ENCODE measurements at places on chromosomes 3 and 15. TPM values are rescaled to one million over a fixed set of nuclear protein-coding genes. Genes with fewer than 3 reads are reported as not detected.

Gene PPP1R14D
- total RNA-seq, result not detected

Gene SAXO2
- 2.6 TPM for total RNA-seq

DNA sequence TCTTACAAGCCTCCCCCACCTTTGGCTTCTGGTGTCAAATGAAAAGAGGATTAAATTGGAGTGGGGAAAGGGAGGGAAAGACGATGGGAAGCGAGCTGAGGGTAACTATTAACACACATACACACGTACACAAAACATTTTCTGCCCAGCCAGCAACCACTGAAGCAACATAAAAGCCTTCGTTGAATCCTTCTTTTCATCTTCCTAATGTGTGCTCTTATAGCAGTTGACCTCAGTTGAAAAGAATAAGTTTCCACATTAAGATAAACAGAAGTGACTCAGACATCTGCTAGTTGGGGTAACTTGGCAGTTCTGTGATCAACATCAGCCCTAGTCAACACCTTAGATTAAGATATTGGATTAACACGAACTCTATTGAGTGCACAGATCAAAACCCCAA lies 558.5 kb downstream of the MECOM start:
- no peak for DNase-seq

DNA sequence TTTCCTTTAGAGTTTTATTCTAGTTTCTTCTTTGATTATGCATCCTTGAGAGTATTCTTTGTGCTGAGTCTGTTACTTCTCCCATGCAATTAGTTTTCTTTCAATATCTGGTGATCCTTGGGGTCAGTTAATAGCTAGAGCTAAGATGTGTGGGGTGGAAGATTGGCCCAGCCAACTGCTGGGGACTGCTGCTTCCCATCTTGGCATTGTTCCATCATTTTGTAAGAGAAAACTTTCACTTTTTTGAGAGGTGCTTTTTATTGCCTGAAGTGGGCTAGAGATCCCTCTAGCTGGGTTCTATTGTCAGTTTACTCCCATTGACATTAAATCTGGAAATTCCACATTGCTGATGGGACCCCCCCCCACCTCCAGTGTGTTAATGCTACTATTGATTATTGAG lies 15.4 kb downstream of the BCL2L10 start:
- DNase-seq, result no peak

Gene VGLL3
- 19.7 TPM for total RNA-seq

GRCh38 chr3:187795207-187795960 lies 50.1 kb upstream of the BCL6 start:
- DNase-seq, result no peak

GRCh38 chr3:170614214-170614966 lies 28.5 kb upstream of the SLC7A14 start:
- no peak for DNase-seq

DNA sequence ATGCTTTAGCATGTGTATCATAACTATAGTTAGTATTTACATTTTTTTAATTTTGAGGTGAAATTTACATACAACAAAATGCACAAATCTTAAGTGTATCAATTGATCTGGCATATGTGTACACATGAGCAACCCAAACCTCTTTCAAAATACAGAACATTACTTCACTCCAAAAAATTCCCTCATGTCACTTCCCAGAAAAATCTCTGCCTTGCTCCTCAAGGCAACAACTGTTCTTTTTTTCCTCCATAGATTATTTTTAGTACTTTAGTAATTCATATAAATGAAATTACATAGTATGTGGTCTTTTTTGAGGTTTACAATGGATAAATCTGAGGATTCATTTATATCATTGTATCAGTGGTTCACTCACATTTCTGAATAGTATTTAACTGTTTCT lies 84.9 kb downstream of the TRIM42 start:
- no peak for DNase-seq

GRCh38 chr15:63040509-63040908 lies 2.0 kb upstream of the TPM1 start:
- DNase-seq, result no peak

DNA sequence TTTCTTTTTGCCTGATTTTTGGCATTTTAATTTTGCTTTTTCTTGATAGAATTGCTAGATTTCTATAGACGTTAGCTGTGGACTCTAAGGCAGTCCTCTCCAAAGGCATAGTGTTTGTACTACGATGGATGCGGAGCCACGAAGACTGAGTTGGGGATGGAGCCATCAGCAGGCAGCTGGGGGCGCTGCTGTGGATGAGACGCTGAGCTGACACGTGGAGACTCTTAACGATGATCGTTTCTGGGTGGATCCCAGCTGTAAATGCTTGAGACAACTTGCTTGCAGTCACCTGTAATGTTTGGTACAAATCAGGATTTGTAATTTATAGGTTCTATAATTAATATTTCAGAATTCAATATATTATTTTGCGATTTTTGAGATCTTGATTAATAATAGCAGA lies 13.3 kb upstream of the PPP1R2 start:
- DNase-seq, result peak; percentile 60

GRCh38 chr3:72101494-72101893 lies 316.5 kb upstream of the PROK2 start:
- DNase-seq, result no peak

Gene PARP15
- total RNA-seq, result 0.18 TPM

Gene CILP
- 0.04 TPM for total RNA-seq

DNA sequence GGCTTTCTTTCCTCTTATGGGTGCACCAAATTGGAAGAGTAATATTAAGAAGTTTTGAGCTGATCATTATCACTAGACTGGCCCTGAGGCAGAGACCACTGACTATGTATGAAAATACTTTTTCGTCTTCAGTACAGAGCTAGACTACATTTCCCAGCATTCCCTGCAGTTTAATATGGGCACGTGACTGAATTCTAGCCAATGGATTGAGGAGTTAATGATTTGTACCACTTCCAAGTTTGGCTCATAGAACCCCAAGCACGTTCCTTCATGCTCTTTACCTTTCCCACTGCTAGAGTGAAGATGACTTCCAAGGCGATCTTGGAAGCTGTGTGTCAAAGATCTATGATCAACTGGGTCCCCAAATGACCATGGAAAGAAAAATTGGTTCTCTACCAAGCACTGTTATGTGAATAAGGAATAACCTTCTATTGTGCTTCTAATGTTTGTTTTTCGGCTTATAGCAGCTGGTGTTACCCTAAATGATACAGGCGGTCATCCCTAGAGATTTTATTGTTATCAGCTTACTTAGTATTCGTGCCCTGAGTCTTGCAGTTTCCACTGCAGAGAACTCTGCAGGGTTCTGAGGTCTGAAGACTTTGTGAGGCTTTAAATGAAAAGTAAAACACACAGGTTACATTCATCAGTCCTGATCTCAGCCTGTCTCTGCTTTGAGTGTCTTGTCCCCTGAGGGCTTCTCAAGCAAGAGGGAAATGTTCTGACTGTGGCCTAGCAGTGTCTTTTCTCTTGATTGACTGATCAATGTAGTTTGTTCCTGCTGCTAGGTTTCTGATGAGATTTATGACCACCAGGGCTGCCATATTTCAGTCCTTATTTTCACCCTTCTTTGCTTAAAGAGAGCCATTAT lies 486.8 kb downstream of the PDCD6IP start:
- DNase-seq, result no peak

DNA sequence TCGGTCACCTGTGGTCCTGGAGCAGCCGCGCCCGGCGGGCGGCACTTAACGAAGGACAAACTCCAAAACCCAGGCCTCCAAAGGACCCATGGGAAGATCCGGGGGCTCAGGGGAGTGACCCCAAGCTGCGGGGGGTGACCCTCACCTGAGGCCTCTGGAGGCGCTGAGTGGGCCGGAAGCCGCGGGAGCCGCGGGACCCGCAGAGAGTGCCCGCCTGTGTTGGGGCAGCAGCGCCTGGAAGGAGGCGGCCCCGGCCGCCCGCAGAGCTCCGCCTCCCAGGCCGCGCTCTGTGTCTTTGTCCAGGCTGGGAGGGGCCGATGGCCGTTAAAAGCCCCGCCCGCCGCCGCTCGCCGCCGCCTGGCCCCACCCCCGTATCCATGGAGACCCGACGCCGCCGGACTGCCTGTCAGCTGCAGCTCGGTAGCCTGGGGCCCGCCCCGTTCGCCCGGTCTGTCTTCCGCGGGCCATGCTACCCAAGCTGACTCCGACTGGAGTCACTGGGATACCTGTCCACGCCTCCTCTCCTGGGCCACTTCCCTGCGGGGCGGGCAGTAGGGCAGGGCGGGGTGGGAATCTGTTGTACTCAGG lies 15.3 kb upstream of the FANCD2 start:
- peak; percentile 98 for DNase-seq

GRCh38 chr15:38539008-38539343 lies 25.6 kb downstream of the RASGRP1 start:
- no peak for DNase-seq

DNA sequence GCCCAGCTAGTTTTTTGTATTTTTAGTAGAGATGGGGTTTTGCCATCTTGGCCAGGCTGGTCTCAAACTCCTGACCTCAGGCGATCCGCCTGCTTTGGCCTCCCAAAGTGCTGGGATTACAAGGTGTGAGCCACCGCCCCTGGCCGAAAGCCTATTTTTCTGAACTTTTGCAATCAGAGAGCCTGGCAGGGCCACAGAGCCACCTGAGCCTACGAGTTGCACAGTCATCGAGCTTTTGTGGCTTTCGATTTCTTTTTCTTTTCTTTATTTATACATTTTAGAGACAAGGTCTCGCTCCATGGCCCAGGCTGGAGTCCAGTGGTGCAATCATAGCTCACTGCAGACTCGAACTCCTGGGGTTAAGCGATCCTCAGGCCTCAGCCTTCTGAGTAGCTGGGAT lies 140.4 kb downstream of the NSMCE3 start:
- DNase-seq, result no peak

DNA sequence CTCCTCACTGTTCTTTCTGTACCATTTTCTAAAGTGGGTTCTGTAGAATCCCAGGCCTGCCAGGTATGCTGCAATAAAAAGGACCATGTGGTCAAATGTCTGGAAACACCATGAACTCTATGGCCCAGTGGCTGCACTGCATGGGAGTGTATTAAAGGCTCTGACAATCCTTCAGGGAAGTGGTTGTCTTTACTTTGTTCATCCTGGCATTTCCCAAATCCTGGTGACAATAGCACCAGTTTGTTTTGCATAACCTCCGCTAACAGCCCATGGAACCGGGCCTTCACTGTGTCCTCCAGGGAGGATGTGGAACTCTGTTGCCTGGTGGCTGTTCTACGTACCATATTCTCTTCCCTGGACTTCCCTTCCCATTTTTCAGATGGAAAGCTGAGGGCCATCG lies 11.2 kb upstream of the DUSP7 start:
- DNase-seq, result no peak

Gene KNSTRN
- total RNA-seq, result 53.9 TPM

- DNase-seq, result no peak
These were observed 25.0 kb downstream of the MEX3B start for GRCh38 chr15:82020625-82021394.

Gene RAB6B
- 12.3 TPM for total RNA-seq

DNA sequence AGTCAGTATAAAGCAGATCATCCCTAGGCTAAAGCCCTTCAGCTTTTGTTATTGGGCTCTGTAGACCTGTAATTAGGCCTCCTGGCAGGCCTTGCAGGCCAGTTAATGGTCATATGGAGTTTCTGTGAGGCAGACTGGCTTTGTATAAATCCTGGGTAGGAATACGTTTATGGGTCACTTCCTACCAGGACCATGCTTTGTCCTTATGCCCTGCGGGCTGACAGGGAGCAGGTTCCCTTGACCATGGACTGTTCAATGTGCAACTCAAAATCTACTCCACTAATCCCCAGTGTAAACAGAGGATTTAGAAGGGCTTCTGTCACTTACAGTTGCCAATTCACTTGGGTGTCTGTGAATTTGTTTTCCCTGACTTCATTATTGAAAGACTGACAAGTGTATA lies 202.7 kb upstream of the MLF1 start:
- DNase-seq, result no peak

- no peak for DNase-seq
These were observed 24.1 kb downstream of the DUT start for GRCh38 chr15:48355377-48355776.

DNA sequence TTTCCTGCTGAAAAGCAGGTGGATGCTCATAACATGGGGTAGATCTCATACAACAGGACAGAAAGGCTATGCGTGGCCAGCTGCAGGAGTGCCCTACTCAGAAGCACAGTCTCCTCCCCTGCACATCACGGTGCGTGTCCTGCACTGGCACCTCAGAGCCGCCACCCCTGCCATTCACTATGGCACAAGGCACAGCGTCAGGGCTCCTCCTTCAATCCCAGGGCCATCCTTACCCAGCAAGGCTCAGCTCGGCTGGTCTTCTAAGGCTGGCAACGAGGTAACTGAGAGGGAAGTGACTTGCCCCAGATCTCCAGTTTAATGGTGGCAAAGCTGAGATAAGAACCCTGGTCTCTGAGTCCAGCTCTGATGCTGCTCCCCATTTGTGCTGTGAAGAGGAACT lies 97.1 kb downstream of the CPN2 start:
- DNase-seq, result no peak

Gene CHD2
- 63.3 TPM for total RNA-seq

DNA sequence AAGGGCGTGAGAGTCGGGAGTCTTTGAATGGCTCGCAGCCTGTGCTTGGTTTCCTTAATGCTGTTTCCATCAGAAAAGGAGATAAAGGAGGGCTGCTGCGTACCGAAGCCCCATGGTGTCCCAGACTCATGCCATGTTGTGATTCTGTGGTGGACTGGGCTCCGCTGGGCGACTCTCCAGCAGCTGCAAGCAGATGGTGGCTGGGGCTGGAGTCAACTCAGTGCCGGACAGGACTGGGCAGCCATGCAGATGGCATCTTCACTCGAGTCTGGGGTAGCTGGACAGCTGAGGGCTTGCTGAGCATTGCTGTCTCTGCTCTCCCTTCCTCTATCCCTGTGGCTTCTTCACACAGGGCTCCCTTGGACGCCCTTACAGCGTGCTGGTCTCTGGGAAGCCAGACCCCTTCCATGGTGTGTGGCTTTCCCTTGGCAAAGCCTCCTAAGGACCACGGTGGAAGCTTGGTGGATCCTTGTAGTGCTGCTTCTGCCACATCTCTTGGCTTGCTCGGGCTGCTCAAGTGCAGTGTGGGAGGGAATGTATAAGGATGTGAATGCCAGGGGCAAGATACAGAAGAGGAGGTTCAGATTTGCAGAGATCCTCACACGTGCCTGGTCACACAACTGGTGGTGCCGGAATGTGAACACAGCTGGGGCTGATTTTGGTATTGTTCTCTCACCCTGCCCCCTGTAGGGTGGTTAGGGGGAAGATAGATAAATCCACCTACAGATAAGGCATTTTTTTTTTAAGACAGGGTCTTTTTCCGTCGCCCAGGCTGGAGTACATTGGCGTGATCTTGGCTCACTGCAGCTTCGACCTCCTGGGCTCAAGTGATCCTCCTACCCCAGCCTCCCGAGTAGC lies 9.0 kb downstream of the NIPA1 start:
- DNase-seq, result no peak

All from H9 (cell line).